ENCODE measurements at places on chromosomes 4 and X.

DNA sequence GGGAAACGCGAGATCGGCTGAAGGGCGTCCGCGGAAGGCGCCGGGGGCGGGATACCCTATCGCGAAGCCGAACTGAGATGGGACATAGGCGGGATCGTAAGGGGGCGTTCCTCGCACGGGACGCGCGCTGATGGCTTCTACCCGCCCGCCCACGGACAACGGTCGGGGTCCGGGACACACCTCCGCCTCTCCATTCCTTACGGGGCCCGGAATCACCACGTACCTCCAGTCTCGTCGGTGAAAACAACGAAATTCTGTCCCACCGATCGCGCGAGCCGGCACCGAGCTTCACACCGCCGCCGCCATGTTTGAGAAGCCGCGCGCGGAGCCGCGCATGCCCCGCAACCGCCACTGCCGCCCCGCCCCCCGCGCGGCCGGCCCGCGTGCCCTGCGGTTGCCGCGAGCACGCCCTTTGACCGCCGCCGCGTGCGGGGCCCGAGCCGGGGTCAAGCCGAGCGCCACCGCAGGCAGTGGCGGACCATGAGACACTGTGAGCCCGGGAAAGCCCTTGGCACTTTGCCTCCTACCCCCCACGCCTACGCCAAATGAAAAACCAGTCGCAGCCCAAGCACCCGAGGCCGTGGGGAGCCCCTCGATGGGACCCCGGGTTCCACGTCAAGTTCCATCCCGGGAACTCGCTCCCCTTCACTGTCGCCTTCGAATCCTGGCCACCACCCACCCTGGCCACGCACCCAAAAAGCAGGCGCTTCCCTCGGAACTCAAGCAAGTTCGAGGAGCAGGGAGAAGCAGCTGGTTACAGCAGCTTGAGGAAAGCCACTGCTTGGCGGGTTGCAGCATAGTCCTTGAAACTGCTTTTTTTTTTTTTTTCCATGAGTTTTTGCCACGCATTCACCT lies at the start of gene SCML2:
SCML2 (minus strand) TSS at position 320 of the 855 bp plus-strand sequence. CDS start 20,617 bp downstream, outside the sequence.
- peak; percentile 41 for DNase-seq

DNA sequence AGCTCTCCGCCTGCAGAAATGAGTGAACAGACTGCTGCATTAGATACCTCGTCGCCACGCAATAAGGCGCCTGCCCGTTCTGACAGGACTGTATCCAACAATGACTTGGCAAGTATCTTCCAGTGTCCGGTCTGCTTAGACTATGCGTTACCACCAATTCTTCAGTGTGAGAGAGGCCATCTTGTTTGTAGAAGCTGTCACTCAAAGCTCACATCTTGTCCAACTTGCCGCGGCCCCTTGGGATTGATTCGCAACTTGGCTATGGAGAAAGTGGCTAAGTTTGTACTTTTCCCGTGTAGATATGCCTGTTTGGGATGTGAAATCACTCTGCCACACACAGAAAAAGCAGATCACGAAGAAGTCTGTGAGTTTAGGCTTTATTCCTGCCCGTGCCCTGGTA lies 172.0 kb upstream of the MAGEB16 start:
- DNase-seq = no peak

- DNase-seq = no peak
Measured at GRCh38 chrX:129808158-129808828, 28.5 kb downstream of the SASH3 start.

- peak; percentile 36 for DNase-seq
Measured at GRCh38 chr4:26061248-26061986, 147.4 kb downstream of the SMIM20 start.

- no peak for DNase-seq
Measured at GRCh38 chr4:69568787-69569186, 70.7 kb downstream of the UGT2A2 start.

DNA sequence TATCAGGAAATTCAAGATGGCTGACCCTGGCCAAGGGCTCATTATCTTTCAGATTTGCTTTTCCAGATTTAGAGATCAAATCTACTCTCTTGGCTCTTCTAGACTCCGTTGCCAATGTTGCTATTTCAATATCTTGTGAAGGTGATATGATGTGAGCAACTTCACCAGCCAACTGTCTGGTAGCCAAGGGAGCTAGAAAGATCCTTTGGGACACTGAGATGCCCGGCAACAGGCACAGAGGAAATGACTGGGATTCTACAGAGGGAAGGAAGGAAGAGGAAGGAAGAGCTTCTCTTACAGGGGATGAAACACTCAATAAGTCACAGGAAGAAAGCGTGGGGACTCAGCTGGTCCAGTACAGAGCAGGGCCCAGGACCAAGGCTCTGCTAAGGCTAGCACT lies 121.9 kb upstream of the GPC4 start:
- no peak for DNase-seq

DNA sequence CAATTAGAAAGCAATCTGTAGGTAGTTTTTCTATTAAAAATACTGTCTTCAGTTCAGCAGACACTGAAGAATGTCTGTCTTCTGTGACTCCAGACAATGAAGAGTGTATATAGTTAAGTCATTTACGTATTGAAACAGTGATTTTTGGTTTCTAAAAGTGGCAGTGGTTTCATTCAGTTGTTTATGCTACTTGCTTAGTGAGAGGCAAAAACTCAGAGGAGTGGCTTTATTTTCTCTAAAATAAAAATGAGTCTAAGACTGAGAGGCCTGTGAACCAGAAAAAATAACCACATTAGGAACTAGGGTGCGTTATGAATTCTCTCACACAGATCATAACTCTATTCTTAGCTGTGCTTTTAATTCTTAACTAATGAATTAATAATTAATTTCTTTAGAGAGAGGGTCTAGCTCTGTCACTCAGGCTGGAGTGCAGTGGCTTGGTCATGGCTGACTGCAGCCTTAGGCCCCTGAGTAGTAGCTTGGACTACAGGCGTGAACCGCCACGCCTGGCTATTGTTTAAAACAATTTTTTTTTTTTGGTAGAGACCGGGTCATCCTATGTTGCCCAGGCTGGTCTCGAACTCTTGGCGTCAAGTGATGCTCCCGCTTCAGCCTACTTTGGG lies 31.4 kb downstream of the FREM3 start:
- DNase-seq = no peak

DNA sequence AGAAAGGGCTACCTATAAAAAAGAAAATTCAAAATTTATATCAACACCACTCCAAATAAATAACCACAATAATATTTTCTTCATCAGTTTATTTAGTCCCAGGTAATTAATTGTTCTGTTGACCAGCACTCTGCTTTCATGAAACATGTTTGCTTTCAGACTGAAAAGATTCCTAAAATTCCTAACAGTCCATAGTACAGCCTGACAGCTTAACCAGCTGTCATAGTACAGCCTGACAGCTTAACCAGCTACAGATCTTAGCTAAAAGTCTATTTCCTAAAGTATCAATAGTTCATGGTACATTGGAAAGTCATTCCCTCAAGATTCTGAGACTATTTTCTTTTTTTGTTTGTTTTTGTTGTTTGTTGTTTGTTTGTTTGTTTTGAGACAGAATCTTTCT lies 144.1 kb upstream of the DDX53 start:
- DNase-seq = peak; percentile 12

GRCh38 chr4:121654738-121655137 lies 42.0 kb downstream of the ANXA5 start:
- DNase-seq = no peak

- peak; percentile 33 for DNase-seq
Measured at GRCh38 chrX:114619874-114620273, 36.0 kb downstream of the HTR2C start.

Measured in trophoblast cell (in vitro differentiated cells and primary cell).